ENCODE measurements at places on chromosomes 3 and 15.

GRCh38 chr3:114714957-114715460, 421.2 kb downstream of the TIGIT start:
- no peak for DNase-seq

GRCh38 chr3:64163755-64164148, 61.5 kb downstream of the PRICKLE2 start:
- DNase-seq: no peak

DNA sequence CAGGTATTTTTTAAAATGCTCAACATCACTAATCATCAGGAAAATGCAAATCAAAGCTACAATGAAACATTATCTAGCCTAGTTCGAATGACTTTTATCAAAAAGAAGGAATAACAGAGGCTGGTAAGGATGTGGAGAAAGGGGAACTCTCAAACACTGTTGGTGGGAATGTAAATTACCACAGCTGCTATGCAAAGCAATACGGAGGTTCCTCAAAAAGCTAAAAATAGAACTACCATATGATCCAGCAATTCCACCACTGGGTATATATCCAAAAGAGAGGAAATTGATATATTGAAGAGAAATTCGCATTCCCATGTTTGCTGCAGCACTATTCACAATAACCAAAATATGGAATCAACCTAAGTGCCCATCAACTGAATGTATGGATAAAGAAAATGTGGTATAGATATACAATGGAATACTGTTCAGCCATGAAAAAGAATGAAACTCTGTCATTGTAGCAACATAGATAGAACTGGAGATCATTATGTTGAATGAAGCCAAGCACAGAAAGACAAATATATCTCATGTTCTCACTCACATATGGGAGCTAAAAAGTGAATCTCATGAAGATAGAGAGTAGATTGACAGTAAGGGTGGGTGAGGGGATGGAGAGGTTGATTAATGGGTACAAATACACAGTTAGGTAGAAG, 19.7 kb upstream of the CLN6 start:
- DNase-seq: no peak

DNA sequence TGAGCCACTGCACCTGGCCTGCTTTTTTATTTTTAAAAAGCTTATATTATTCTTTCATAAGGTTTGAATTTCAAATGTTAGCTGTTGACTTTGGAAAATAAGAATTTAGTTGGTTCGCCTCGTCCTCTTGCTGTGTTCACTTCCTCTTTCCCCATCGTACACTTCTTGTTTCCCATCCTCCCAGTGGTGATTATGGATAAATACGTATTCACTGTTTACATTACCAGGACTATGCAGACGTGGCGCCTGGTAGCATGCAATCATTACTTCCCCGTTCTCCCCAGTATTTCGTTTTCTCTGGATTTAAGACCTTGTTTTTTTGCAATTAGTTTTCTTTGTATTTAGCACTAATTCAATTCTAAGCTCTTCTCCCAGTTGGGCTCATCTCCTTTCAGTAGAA, 70.1 kb downstream of the LMLN start:
- no peak for DNase-seq

DNA sequence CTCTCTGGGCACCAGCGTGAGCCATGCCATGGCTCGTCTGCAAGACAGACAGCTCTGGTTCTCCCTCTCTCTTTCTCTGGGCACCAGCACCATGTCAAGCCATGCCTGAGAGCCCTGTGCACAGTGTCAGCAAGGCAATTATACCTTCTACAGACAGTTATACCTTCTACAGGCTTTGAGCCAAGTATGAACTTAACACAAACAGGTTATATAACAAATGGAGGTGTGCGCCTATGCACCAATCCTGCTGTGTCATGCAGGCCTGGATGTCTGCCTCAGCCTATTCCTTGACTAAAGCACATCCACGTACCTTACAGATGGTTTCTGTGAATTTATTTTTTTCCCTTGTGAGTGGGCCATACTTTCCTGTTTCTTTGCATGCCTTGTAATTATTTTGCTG, 5.9 kb upstream of the FBXL2 start:
- no peak for DNase-seq

- DNase-seq: no peak
These were observed 104.7 kb downstream of the OSBPL10 start for GRCh38 chr3:31876331-31876730.

GRCh38 chr3:155741101-155741500, 3.8 kb downstream of the PLCH1 start:
- DNase-seq: no peak

- no peak for DNase-seq
These were observed 24.0 kb downstream of the BMF start for GRCh38 chr15:40084650-40085049.

DNA sequence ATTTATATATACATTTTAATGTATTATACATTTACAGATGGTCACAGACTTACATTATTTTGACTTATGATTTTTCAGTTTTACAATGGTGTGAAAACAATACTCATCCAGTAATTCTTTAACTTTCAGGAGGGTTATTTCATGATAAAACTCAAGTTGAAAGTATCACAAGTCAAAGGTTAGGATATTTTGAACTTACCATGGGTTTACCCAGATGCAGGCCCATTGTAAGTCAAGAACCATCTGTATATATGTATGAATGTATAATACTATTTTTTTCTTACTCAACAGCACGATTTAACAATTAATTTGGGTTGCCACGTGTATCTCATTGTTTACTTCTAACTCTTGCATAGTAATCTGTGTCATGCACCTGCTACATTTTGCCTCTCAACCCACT, 1002.0 kb downstream of the OTOL1 start:
- DNase-seq: no peak

DNA sequence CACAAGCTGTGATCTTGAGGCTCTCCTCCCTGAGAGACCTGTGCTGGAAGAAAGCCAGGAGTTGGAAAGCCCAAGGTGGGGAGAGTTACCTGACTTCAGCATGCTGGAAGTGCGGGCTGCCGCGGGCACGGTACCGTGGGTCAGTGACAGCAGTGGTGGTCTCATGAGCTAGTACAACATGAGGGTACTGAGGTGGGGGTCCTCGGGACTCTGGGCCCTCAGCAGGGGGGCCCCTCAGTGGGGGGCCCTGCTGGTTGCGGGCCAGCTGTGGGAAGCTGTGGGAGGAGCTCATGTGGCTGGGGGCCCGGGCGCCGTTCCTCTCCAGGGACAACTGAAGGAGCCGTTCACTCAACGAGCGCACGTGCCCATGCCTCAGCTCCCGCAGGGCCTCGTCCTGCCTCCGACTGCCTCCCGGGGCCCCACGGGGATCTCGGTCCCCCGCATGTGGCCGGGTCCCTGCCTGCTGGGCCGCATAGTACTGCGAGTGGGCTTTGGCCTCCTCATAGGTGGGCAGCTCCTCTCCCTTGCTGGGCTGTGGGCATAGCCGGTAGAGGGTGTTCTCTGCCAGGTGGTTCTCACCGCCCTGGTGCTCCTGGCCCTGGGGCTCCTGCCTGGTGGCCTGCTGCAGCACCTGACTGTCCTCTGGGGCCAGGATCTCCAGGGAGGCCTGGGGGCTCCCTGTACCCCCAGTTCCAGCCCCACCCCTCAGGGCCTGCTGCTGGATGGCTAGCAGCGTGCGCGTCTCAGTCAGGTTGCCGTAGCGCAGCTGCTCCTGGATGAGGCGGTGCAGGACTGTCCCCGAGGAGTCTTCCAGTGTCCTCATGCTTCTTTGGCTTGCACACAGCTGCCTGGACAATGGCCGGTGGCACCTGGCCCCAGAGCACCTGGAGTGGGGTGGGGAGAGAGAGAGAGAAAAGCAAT, 3.4 kb downstream of the AMOTL2 start:
- DNase-seq: no peak

DNA sequence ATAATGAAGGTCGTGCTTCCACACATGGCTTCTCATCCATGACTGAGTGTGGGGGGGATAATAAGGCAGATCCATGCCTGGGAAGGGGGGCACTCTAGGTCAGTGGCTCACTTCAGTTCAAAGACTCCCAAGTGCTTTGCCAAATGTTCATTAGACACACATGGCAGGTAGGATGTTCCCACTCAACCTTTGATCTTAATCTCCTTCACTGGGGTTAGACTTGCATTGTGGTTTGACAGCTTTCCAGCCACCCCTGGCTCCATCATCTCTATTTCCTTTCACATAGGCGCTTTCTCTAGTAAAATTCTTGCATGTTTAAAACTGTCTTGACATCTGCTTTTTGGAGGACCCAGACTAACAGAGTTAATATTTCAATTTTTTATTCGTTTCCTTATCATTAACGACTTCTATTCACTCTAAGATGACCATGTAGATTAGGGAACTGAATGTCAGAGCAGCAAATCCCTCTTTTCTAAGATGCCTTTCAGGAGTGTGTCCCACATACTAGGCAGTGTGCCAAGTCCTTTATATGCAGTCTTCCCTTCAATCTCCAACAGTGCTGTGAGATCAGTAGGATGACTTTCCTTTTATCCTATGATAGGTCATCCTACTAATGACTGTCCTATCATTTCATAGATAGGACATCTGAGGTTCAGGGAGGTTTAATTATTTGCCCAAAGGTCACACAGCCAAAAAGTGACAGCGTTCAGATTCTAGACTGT, 57.9 kb downstream of the BTD start:
- DNase-seq: no peak

DNA sequence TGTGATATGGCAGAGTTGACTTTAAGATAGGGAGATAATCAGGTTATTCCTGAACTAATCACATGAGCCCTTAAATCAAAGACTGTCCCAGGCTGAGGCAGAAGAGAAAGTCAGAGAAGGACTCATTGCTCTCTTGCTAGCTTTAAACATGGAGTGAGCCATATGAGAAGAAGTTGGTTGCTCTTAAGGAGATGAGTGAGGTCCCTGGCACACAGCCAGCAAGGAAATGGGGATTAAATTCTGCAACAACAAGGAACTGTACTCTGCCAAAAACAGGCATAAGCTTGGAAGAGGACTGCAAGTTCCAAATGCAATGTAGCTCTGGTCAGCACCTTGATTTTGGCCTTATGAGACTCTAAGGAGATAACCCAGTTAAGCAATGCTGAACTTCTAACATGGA, 457.0 kb downstream of the PLOD2 start:
- no peak for DNase-seq

GRCh38 chr3:77262361-77262760, 222.5 kb downstream of the ROBO2 start:
- no peak for DNase-seq

- DNase-seq: peak; percentile 43
These were observed 9.8 kb downstream of the SCG5 start for GRCh38 chr15:32651229-32651837.

DNA sequence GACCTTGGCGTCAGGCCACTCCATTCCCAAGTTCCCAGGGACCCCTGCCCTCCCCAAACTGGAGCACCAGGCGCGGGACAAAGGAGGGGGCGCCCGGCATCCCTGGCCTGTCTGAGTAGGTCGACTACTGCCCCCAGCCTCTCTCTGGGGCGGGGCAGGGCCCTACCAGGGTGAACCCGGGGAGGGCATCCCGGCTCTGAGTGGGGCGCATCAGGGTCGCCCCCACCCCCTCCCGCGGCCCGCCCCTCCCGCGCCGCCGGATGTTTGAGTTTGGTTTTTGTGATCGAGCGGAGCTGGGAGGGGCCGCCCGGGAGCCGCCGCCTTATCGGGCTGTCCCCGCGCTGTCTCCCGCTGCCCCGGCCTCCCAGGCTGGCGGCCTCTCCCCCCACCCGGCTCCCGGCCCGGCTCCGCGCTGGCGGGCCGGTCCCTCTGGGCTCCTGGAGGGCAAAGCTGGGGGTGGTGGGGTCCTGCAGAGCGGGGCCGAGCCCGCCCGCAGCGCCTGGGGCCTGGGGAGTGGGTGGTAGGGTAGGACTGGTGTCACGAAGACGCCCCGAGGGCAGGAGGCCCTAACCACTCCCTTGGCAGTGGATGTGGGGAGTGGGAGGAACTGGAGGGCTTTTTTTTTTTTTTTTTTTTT, 47.2 kb upstream of the SMAD6 start:
- no peak for DNase-seq
